H9 (cell line): ENCODE measurements at places on chromosomes 7 and 10. TPM values are rescaled to one million over a fixed set of nuclear protein-coding genes. Genes with fewer than 3 reads are reported as not detected.

DNA sequence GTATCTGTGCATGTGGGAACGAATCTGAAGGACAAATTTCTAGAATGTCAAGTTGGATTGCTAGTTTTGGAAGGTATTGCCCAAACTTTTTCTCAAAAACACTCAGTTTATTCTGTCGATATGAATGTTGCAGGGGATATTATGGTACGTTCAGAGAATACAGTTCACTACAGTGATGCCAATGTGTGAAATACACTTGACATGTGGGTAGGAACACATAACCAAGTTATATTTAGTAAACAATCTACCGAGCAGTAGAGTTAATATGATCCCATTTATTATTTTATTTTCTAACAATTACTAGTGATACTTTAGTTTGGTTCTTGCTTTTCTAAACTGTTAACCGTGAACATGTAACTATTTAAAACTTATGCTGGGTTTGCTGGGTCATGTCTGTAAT lies 37.4 kb downstream of the KIAA1217 start:
- no peak for DNase-seq

GRCh38 chr7:74097937-74098614 lies 14.5 kb downstream of the LIMK1 start:
- no peak for DNase-seq

DNA sequence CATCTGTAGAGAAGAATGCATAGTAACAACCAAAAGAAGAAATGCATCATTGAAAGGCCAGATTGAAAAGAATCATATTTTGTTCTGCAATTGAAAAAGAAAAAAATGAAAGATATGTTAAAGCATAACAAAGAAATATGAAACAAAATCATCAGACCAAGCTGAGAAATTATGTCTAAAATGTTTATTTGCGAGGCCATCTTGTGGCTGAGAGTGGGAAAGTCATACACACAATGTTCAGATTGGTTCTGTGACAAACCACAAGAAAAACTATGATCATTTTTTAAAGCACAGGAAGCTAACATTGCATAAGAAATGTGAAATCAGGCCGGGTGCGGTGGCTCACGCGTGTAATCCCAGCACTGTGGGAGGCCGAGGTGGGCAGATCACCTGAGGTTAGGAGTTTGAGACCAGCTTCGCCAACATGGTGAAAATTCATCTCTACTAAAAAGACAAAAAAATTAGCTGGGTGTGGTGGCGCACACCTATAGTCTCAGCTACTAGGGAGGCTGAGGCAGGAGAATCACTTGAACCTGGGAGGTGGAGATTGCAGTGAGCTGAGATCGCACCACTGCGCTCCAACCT lies 36.6 kb downstream of the ABCB5 start:
- no peak for DNase-seq

GRCh38 chr7:94547126-94547525 lies 37.5 kb downstream of the CASD1 start:
- no peak for DNase-seq

DNA sequence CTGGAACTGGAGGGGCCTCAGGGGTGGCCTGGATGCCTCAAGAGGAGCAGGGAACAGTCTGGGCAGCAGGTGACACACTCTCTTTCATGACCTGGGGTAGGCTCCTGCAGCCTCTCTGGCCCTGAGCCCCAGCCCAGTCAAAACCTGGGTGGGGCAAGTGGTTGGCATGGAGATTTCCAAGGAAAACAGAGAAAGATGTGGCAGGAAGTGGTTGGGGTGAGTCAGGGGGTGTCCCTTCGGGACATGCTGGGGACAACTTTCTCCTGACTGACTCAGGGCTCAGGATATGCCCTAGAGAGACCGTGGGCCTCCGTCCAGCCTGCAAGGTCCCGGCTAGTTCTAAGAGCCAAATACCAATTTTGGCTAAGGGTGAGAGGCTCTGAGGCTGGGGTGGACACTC lies 2.9 kb downstream of the AQP1 start:
- DNase-seq: no peak

DNA sequence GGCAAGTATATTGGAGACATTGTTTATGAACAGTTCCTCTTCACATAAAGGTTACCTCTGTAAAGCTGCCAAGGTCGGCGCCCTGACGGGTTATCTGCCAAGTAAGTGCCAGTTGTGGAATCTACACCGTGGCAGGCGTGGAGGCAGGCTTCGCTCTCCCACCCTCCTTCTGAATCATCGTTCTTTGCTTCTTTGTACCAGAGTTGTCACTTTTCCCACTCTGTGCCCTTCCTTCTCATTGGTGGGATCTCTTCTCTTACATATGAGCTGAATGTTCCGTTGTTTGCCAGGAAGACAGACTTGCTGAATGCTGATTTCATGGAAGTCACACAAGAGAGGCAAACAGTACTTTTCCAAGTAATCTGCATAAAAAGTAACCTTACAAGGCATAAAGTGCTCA lies 40.6 kb upstream of the PTPRZ1 start:
- no peak for DNase-seq

GRCh38 chr10:14153570-14154055 lies 177.1 kb downstream of the FRMD4A start:
- peak; percentile 67 for DNase-seq

DNA sequence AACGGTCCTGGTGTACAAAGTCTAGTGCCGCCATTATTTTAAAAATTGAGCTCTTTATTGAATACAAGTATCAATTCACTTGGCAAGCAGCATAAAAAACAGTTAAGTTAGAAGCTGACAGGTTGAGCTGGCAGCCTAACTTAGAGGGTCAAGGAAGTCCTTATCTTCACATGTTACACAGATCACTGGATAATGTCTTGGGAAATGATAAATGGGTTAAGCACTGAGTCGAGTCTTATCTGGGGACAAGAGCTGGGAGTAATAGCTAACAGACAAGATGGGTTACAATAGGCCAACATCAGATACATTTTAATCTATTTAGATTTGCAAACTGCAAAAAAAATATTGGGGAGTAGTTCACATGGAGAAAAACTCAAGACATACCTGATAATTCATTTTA lies 34.2 kb downstream of the SLC18A2 start:
- no peak for DNase-seq

DNA sequence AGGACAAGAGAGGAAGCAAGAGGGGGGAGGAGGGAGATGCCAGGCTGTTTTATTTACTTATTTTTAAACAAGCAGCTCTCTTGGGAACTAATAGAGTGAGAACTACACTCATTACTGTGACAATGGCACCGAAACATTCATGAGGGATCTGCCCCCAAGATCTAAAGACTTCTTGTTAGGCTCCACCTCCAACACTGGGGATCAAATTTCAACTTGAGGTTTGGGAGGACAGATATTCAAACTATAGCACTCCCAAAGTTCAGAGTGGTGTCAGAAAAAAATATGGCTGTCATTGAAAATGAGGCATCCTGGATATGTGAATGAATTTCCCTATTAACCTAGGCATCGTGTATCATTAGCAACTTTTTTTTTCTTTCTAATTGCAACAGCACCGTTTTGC lies 145.5 kb downstream of the ABCA13 start:
- no peak for DNase-seq

DNA sequence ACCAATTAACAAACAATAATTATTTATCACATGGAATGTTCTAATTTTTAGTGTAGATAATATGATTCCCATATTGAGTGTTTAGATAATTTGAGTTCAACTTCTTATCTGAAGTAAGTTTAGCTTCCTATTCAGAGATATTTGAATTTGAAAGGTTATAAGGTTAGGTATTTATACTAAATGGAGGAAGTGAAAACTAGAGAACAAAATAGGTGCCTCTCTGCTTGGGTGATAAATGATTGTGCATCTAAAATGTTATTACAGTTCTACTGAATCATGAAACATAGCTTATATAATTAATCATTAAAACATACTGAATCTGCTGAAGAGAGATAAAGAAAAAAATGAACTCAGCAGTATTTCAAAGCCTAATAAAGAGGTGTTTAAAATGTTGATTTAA lies 1174.3 kb downstream of the XPNPEP1 start:
- no peak for DNase-seq

DNA sequence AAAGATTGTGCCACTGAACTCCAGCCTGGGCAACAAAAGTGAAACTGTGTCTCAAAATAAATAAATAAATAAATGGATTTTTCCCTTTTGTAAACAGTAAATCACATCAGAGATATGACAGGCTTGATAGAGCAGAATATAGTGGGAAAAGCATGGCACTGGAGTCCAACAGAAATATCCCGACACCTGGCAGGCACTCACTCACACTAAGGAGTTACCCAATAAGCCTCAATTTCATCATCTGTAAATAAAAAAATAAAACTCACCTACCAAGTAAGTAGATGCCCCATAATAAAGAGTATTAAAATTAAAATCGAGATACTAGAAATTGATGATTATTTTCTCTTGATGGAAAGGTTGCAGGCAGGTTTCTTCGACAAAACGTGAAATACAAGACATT lies 1.7 kb downstream of the ATE1 start:
- no peak for DNase-seq

- no peak for DNase-seq
These were observed 19.5 kb upstream of the NOM1 start for GRCh38 chr7:156929789-156930539.

DNA sequence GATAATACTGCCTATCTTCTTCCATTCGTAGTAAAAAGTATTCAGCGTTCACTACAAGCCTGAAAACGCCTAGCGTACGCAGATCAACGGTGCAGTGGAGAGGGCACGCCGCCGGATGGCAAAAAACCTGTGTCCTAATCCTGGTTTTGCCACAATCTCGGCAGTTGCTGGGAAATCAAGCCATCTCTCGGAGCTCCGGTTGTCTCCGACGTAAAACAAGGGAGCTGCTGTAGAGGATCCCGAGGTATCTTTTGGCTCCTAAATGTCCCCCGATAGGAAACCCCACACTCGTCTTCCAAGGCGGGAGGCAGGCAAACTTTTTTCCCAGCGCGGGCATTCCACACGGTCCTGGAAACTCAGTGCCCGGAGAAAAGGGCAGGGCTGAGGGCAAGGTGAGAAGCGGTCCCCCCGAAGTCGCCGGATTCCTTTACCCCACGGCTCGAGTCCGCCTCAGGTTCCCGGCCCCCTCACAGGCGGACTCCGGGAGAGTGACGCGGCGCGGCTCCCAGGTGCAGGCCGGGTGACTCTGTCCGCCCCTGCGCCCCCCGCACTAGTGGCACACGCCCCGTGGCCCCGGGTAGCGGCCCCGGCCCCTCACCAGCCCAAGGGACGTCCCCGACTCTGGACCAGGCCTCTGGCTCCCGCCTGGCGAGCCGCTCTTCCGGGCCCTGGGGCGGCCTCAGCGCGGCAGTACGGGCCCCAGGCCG lies 649 bp downstream of the IDE start:
- DNase-seq: peak; percentile 34

- no peak for DNase-seq
These were observed 59.2 kb downstream of the MAPK8 start for GRCh38 chr10:48365668-48366067.

DNA sequence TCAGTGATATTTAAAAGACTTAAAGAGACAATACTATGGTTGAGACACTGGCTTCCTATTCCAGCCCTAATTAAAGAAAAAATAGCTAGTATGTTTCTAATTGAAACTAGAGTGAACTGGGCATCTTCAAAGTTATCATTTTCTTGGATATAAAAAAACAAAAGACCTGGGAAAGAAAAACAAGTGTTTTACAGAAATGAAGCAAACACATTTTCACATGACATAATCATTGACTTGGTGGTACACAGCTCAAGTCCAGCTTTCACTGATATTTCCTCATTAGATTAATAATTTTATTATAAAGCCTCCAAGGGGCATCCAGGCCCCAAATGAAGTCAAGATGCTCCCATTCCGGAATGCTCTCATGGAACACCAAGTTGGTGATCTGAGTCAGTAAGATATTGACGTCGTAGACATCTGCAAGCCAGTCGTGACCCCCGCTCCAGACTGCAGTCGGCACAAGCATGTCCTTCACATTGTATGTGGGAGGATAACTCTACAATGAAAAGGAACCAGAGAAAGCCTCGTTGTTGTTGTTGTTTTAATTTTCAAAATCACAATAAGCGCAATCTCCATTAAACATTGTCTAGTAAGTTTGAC lies 7.5 kb upstream of the CH25H start:
- no peak for DNase-seq

DNA sequence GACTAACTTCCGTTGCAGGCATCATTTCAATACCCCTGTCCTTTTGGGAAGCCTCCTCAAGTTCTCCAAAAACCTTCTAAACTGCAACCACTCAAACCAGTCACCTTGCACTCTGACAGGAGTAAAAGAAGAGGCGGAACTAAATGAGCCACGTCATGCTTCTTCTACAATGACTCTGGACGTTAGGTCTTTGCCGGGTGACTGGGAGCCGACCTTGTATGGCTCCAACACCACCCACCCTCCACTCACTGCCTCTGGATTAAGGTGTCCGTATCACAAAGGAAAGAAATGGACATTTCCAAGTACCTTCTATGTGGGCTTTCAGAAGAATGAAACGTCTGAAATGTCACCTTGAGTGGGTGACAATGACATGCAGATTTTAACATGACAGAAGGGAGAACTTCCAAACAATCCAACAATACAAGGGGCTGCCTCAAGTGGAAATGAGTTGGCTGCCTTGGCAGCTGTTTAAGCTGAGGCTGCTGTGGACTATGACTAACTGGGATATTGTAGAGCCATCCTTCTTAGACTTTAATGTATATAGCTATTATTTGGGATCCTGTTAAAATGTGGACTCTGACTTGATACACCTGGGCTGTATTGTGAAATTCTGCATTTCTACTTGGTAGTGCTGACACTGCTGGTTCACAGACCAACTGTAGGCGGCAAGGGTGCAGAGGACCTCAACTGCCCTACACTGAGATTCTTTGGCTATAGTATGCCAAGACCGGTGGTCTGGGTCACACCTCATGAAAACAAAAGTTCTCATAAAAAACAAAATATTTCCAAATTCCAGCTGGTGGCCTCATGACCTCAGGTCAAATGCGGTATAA lies 33.8 kb upstream of the PDLIM1 start:
- no peak for DNase-seq

The EIF5AL1 gene
- 0.35 and 0.39 TPM in 2 replicates for total RNA-seq

The RSPH10B gene
- 0.63 and 1.1 TPM in 2 replicates for total RNA-seq

The FAM241B gene
- total RNA-seq: 13.7 and 14.7 TPM in 2 replicates

The ITGA8 gene
- total RNA-seq: not detected in 2 replicates

The ELOVL3 gene
- not detected in 2 replicates for total RNA-seq

The NUTM2A gene
- total RNA-seq: 0.83 and 1.1 TPM in 2 replicates

The XPNPEP1 gene
- 64.4 and 71.3 TPM in 2 replicates for total RNA-seq

The SLC16A12 gene
- total RNA-seq: 0.77 and 0.88 TPM in 2 replicates

The SLC25A13 gene
- total RNA-seq: 68.9 and 71.7 TPM in 2 replicates
